GM06990 (cell line): ENCODE measurements at places on chromosomes 12 and 14.

DNA sequence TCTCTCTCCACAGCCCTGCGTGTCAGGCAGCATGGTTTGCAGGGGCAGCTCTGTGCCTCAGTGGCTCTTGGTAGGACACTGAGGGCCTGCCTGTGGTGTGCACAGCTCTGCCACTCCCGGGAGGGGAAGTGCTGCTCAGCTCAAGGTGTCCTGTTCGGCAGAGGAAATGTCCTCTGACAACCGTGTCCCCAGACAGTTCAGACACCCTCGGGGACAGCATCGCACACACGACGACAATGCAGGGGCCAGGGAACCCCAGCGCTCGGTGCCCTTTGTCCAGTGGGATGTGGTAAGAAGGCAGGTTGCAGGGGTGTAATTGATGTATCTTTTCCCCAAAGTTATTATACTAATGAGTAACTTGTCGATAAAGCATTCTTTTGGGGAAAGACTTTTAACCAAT lies 14.2 kb downstream of the ANKLE2 start:
- no peak for DNase-seq

GRCh38 chr14:32606301-32606700 lies 277.2 kb downstream of the AKAP6 start:
- no peak for DNase-seq

DNA sequence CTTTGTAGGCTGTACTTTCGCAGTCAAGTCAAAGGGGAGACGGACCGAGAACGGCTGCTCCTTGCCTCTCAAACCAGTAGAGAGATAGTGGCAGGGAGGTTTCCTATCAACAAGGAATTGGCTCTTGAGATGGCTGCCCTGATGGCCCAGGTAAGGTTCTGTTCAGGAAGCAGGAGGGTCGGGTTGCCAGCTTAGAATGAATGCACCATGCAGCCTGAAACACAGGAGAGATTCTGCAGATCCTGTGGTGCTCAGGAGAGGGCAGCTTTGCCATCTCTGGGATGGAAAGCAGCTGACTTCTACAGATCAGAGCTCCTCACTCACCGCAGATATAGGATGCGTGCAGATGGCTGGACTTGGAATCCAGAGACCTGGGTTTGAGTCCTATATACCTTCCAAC lies 18.0 kb downstream of the PIGH start:
- no peak for DNase-seq

- DNase-seq: no peak
Measured at GRCh38 chr12:11016937-11017336, 5.5 kb downstream of the TAS2R19 start.

DNA sequence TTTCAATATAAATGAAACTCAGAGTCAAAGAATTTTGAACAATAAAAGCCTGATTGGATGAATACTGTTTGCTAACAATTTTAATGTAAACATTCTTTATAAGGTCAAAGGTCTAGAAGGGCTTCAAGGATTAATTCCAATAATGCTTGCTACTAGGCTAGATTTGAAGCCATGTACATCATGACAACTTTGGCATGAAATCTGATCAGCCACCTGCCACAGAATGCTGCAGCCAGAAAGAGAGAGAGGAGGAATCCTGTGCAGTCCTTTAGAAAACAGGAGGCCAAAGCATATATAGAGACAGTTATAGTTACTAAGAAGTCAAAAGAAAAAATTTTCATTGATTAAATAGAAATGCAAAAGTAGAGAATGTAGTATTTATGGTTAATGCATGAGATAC lies 47.1 kb downstream of the ABCD2 start:
- no peak for DNase-seq

- DNase-seq: no peak
Measured at GRCh38 chr14:22488522-22489243, 100.3 kb downstream of the DAD1 start.

DNA sequence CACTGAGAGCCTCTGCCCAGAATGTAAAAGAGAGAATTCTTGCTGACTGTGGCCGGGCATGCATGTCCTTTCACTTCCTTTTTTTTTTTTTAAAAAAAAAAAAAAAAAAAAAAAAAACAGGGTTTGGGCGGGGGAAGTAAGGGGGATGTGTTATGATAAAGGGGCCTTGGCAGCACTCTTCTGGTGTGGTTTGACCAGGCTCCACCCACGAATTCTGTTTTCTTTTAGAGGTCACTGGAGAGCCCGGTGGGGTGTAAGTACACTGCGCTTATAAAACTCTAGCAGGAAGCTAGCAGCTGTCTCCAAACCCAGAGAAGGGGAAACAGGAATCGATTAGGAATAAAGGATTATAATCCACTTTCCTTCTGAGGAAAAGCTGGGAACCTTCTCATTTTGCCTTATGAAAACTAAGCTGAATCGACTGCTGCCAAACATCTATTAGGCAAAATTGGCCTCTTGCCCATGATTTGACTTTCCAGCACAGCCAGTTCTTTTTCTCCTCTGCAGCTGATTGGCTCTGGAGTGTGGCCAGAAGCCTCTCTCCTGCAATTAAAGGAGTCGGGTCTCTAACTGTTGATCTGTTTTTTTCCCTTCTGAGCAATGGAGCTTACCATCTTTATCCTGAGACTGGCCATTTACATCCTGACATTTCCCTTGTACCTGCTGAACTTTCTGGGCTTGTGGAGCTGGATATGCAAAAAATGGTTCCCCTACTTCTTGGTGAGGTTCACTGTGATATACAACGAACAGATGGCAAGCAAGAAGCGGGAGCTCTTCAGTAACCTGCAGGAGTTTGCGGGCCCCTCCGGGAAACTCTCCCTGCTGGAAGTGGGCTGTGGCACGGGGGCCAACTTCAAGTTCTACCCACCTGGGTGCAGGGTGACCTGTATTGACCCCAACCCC lies 27.7 kb upstream of the HIGD1C start:
- peak; percentile 57 for DNase-seq

DNA sequence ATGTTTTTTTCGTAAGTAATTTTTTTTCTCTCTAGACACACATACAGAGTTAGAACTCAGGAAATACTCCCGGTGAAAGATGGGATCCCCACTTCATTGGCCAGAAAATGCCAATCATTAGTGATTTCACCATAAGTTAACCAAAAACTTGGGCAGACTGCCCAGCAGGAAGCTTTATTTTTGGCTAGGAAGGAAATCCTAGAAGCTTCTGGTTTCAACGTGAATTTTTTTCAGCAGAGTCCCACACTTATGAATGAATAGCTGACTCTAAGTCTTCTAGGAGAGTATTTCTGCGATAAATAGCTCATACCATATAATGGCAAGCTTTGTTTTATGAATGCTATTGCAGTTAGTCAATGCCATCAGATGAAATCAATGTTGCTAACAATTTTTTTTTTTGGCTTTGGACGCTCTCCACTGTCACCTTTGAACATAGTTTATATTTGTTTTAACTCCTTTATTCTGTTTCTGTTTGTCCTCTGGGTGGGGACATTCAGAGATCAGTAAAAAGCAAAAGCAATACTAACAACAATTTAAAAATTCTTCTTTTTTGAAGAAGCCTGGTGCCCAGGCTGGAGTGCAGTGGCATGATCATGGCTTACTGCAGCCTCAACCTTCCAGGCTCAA lies 9.5 kb downstream of the PPP1CC start:
- DNase-seq: no peak

GRCh38 chr12:115979351-115979750 lies 298.1 kb downstream of the MED13L start:
- no peak for DNase-seq

DNA sequence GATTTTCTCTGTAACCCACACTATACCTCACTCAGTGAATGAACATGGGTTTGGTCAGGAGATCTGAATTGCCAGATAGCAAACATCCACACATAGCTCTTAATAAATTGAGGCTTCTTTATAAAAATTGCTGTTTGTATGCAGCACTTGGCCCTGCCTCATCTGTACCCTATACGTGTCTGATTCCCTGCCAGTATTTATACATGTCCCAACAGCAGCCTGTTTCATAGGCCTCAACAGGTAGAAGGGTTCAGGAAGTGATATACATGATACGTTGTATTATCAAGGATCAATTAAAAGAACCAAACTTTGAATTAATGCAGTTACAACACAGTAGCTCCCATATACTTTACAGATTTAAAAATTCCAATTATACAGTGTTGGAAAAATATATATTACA lies 32.3 kb downstream of the RASSF9 start:
- no peak for DNase-seq

- DNase-seq: no peak
Measured at GRCh38 chr12:131112700-131113290, 159.1 kb downstream of the ADGRD1 start.

DNA sequence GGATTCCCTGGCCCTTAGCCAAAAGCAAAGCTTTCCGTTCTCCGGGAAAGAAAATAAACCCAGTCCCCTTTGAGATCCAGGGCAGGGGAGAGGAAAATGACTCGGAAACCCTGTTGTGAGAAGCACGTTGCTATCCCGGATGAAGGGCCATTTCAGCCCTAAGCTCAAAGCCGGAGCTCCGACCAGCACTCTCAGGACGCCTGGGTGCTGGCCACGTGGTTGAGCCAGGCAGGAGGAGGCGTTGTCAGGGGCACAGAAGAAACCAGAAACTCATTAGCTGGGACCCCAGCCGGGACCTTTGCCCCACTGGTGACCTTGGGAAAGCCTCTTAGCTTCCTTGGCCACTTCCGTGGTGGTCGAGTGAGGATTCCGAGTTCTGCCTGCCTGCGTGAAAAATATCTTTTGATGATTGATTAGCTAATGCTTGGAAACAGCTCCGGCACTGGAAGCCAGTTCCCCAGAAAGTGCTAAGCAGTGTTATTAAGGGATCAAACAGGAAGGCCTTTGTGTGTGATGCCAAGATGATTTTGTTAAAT lies 57.6 kb upstream of the FZD10 start:
- DNase-seq: no peak

DNA sequence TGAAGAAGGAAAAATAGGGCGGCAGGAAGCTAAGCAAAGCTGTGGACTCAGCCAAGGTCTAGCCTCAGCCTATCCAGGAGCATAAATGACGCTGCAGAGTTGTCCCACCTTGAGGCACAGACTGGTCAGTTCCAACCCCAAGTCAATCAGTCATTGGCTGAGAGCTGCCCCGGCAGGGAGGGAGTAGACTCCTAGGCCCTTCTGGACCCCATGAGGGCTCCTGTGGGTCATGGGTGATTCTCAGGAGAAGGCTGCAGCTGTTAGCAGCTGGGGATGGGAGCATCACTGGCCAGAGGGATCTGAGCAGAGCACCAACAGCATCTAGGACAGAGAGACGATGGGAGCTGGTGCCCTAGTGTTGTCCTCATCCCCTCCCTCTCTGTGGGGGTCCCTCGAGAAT lies 51.8 kb upstream of the ESRRB start:
- DNase-seq: no peak

DNA sequence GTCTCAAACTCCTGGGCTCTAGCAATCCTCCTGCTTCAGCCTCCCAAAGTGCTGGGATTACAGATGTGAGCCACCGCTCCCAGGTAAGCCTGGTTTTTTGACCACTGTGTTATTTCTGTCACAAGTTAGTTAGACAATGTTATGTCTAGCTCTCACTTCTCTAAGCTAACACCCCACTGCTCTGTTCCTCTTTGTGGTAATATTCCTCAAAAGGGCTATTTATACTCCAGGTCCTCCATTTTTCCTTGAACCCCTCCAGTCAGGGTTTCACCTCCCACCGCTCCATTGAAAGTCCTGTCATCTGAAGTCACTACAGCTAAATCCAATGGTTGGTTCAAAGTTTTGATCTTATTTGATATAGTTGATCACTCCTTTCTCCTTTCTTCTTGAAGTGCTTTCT lies 5.1 kb downstream of the IRAK3 start:
- DNase-seq: no peak

- DNase-seq: no peak
Measured at GRCh38 chr12:102452605-102453004, 27.8 kb downstream of the IGF1 start.

DNA sequence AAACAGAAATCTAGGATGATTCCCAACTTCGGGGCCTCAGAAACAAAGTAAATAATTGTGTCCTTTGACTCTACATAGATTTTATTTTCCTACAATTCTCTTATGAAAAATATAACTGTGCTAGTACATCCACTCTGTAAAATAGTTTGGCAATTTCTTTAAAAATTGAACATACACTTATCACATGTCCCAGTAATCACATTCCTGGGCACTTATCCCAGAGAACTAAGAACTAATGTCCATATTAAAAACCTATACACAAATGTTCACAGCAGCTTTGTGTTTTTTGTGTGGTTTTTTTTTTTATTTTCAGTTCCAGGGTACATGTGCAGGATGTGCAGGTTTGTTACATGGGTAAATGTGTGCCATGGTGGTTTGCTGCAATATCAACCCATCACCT lies 99.0 kb downstream of the KCNH5 start:
- no peak for DNase-seq

GRCh38 chr12:19245666-19246065 lies 116.1 kb downstream of the PLEKHA5 start:
- DNase-seq: no peak

GRCh38 chr14:71225113-71225512 lies 317.9 kb downstream of the PCNX1 start:
- no peak for DNase-seq

DNA sequence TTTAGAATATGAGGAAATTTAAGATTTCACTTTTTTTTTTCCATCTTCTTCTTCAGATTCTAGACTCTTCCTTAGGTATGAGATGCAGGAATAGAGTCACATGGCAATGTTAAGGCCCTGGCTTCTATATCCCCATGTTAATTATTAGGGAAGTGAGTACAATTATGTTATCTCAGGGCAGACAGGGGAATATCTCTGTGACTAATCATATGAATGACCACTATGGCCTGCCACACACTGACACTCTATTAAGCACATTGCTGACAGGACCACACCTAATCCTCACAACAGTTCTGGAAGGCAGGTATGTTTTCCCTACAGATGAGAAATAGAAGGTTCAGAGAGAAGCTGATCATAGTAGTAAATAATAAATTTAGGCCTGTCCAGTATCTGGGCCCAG lies 69.4 kb upstream of the PTPRQ start:
- no peak for DNase-seq

GRCh38 chr14:85607651-85608081 lies 77.7 kb downstream of the FLRT2 start:
- no peak for DNase-seq

- no peak for DNase-seq
Measured at GRCh38 chr14:51929910-51930682, 59.2 kb upstream of the RTRAF start.

DNA sequence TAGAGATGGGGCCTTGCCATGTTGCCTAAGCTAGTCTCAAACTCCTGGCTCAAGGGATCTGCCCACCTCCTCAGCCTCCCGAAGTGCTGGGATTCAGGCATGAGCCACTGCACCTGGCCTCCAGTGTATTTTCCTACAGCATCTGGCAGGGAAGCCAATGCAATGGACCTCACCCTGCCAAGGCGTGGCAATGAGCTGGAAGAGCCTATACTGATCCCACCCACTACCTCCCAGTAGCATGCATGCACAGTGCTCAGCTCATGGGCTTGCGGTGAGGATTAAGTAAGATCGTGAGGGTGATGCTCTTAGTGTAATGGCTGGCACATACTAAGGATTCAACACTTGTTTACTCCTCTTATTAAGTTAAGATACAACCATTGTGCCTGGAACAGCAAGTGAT lies 69.7 kb downstream of the PHLDA1 start:
- DNase-seq: no peak

DNA sequence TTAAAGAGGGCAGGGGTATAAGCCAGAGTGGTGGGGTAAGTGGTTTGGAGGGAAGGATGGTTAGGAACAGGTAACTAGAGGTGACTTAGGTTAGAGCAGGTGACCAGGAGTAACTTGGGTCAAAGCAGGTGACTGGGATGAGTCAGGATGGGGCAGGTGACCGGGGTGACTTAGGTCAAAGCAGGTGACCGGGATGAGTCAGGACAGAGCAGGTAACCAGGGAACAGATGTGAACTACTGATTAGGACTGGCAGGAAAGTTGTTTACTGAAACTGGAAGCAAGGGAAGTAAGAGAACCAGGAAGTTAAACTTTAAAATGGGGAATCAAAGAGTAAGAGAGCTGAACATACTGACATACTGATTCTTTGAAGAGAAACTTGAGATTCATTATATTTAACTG lies 57.4 kb downstream of the FSCB start:
- no peak for DNase-seq
